Activated CD8-positive, alpha-beta memory T cell treated with anti-CD3 and anti-CD28 coated beads for 24 hours (primary cell): ENCODE measurements at places on chromosomes 12 and 14.

DNA sequence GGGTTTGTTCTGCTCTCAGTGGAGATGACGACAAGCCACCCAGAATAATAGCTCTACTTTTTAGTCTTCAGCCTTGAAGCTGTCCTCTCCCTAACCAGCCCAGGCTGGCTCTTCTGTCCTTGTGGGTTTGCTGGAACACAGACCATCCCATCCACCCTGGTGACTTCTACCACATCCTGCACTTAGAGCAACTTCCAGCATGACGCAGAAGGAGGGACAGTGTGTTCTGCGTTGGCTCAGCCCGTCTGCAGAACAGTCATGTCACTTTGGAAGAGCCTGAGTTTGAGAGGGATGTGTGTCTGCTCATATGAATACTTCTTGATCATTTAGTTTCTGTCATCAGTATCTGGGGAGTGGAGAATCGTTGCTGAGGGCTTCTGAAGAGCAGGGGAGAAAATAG lies 198.0 kb downstream of the CACNA1C start:
- DNase-seq: no peak

- DNase-seq: no peak
Observed at GRCh38 chr12:24773996-24774395, 174.9 kb downstream of the BCAT1 start.

- no peak for DNase-seq
Observed at GRCh38 chr12:12158858-12159257, 88.1 kb downstream of the BCL2L14 start.

GRCh38 chr12:44876544-44877410 lies 662 bp upstream of the NELL2 start:
- DNase-seq: no peak

GRCh38 chr12:15355766-15356165 lies 33.5 kb downstream of the PTPRO start:
- DNase-seq: no peak

DNA sequence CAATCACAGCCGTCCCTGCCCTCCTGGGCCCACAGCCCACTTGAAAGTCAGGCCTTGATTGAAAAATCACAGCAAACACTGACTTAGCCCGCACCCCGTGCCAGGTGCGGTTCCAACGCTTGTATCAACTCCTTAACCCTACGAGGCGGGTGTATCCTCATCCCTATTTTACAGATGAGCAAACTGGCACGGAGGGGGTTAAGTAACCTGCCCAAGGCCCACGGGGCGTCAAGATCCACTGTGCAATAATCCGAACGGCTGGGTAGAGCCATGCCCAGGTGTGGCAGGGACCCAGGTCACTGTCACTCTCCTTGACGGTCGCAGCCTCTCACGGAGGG lies 583 bp downstream of the DNAH10 start:
- no peak for DNase-seq

DNA sequence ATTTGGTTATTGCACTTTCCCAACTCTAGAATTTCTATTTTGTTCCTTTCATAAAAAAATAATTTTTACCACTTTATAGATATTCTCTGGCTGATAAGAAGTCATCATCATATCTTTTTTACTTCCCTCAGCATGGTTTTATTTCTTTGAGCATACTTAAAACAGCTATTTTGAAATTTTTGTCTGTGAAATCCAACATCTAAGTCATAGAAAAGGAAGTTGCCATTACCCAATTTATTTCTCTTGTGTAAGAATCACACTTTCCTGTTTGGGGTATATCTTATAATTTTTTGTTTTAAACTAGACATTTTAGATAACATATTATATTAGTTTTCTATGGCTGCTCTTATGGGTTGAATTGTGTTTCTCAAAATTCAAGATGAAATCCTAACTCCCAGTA lies 400.2 kb upstream of the OR4E1 start:
- no peak for DNase-seq

DNA sequence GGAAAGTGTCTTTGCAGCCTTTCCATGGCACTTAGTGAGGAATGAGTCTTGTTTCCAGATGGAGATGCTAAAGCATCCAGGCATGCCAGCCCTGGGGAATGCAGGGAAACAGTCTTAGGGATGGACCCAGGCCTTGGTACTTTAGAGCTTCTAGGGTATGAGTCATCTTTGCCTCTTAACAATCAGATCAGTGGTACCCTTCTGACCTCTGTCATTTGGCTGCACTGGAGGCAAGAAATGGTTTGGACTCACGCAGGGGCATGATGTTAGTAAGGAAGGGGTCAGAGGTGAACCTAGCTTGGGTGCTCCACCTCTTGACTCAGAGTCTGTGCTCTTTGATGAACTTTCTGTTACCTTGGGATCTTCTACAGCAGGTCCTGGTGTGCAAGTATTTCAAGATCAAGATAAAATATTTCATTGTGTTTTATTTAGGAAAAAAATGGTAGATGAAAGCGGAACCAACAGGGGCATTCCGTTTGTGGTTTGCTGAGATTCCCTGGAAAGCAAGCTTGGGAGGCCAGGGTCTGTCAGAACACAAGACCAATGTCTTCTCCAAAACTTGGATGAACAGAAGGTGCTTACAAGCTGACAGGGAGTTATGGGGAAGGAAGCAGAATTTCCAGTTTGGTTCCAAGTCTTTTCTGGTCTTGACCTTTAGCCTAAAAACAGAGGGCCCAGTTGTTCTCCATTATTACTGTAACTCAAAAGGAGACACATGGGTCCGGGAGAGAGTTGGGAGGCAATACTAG lies 216.2 kb downstream of the ZFP36L1 start:
- DNase-seq: no peak

DNA sequence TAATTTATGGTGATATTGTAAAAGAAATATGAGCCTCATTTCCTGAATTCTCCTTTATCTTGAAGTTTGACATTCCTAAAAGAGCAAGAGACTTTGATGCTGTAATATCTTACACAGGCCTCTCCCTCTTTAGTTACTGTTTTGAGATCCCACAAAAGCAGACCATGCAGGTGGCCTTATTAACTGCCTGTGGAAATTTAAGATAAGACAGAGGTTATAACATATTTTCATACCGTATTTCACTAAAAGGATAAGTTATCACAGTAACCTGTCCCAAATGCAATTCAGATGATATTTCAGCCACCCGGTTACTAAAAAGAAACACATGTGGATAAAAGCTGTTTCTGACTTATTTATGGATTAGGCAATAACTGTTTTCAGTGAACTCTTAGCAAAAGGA lies 150.1 kb downstream of the NAV3 start:
- DNase-seq: no peak

- DNase-seq: no peak
Observed at GRCh38 chr12:48857278-48857994, 5.5 kb upstream of the DDX23 start.

DNA sequence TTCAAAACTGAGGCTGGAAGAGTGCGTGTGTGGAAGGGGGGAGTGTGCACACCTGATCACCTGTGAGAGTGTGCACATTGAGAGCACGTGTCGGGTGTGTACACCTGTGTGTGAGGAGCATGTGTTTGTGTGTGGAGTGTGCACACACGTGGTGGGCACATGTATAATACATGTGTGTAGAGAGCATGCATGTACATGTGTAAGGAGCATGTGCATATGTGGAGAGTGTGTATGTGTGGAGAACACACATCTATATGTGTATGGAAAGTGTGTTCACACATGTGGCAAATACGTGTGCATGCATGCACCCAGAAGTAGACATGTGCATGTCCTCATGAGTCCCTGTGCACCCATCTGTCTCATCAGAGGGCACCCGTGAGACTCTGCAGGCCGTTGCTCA lies 63.1 kb upstream of the GPR68 start:
- no peak for DNase-seq

GRCh38 chr12:123105211-123105826 lies 45.6 kb downstream of the PITPNM2 start:
- DNase-seq: no peak

DNA sequence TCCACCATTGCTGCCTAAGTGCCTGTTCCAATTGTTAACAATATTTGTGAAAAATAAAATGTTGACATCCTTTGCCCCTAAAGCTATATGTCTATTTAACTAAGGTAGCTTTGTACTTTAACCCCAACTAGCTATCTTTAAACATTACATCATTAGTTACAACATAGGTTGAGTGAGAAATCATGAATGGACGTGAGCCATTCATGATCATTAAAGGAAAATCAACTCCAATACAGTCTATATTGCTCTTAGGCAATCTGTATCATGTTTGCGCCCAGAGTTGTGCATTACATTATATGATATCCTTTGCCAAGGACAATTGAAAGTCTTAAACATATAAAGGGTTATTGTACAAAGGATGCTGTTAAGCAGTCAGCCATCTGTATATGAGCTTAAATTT lies 269.6 kb downstream of the ALX1 start:
- no peak for DNase-seq

GRCh38 chr12:127063339-127064072 lies 1203.5 kb upstream of the TMEM132C start:
- no peak for DNase-seq

DNA sequence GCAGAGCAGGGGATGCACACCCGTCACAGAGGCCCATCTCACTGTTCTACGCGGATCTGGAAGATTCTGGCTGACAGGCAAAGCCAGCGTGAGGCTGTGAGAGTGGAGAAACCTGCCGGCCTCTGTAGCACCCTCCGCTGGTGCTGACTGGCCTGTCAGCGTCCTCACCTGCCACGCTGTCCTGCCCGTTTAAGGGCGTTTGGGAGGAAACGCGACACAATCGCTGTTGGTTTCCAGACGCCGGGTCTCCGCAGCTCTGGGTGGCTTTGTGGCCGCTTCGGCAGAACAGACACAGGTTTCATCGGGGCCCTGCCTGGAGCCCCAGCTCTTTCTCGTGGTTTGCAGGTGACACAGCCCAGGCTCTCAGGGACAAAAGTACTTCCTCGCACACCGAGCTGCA lies 70.6 kb downstream of the NOC4L start:
- no peak for DNase-seq

- peak; percentile 60 for DNase-seq
Observed at GRCh38 chr12:103632554-103633216, 45.6 kb downstream of the STAB2 start.

DNA sequence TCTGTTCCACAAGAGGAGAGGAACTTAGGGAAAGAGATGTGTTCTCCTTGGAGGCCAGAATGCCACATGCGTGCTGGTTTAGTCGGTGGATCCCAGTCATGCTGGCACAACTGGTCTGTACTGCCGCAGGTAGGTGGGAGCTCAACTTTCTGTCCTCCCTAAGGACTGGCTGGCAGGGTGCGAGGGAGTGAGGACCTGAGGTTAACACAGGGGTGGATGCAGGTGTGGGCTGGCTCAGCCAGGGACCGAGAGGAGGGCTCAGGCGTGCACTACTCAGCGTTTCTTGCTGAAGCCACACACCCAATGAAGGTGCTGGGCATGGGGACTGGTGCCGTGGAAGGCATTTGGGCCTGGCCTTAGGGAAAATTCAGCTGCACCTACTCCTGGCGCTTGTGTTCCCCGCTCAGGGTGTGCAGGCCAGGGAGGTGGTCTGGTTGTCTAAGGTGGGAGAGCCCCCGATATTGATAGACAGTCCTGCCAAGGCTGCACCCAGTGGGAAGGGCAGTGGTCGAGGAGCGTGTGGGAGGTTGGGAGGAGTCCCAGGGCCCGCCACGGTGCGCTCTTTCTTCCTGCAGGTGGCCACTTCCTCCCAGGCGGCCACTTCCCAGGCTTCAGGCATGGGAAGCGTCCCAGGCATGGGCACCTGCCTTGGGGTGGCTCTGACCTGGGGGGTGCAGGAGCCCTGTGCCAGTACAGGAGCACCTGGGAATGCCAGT lies 138.4 kb downstream of the ADGRD1 start:
- DNase-seq: no peak

GRCh38 chr12:28216016-28216415 lies 25.8 kb downstream of the CCDC91 start:
- DNase-seq: no peak

DNA sequence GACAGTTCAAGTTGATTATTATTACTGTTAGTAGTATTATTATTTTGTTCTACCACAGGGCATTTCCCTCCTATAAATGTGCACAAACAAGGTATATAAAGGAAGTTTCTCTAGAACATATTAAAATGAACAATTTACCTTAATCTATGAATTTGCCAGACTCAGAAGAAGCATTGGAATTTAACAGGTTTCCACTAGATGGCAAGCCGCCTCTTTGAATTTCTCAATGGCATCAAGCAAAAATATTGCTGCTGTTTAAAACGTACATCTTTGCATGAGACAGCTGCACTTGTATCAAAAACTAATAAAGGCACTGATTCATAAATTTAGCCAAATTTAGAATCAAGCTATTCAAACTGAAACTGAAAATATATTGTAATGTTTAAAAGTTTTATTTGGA lies 34.6 kb upstream of the MIS18BP1 start:
- DNase-seq: no peak

DNA sequence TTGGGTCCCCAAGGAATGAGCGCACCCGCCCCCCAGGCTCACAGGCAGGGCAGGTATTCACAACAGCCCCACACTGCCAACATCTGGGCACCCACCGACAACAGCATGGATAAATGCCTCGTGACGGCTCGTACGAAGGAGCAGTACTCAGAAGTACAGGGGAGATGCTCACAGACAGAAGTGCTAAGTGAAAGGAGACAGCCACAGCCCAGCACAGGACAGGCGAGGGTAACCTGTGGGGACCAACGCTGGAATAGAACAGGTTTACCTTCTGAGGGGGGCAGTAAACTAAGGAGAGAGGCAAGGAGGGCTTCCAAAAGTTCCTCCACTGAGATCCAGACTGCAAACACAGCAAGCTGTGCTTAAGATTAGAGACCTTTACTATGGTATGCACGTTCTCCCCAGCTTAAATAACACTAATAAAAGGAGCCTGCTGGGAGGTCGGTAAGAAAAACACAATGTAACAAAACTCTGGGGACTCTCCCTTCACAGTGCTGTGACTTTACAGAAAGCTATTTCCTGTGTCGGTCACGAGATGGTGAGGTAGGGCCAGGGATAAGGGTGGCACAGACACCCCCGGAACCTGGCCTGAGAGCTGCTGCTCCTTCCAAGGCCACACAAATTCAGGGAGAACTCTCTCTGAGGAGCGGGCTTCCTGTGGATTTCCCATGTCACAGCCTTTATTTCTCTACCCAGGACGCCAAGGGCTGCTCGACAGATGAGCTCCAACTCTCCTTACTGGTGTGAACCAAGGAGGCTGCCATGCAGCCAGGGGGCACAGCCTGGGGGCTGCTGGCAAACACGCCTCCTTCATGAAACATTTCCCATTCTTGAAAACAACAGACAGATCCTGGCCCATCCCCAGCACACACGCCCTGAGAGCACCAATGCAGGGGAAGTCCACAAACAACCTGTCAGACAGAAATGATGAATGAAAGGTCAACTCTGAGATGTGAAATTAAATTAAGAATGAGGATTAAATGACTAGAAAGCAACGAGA lies 26.3 kb downstream of the SLC15A4 start:
- no peak for DNase-seq

GRCh38 chr14:97944380-97944779 lies 1147.2 kb downstream of the VRK1 start:
- DNase-seq: no peak
